ENCODE measurements at places on chromosomes 3 and 15.

DNA sequence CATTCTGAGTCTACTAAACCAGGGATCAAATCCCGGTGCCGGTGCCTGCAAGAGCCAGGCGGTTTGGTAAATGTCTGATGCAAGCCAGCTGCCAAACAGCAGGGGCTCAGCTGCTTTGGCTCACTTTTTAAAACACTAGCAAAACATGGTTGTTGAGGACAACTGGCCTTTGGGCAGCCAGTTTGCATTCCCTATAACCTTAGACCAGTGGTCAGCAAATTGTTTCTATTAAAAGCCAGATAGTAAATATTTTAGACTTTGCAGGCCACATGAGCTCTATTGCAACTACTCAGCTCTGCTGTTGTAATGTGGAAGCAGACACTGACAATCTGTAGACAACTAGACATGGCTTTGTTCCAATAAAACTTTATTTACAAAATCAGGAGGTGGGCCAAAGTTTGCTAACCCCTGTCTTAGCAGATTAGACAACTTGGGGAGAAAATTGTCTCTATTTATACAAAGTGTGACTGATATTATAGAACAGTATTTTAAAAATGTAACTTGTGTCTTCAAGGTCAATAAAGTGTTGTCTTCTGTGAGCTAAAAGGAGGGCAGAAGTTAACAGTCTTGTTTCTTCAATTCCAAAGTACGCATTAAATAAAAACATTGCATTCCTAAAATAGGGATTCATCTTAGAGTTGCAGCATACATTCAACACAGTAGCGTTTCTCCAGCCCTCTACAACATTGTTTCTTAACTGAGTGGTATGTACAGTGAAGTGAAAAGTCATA lies 67.6 kb downstream of the SSUH2 start:
- H3K4me1 ChIP-seq = no peaks in the 10 kb centered on the region
- no peak for DNase-seq
- H3K4me3 ChIP-seq = no peak overlapping the region
- no peaks in the 10 kb centered on the region for H3K36me3 ChIP-seq

GRCh38 chr3:151403246-151403645 lies 18.7 kb upstream of the P2RY12 start:
- DNase-seq = no peak
- H3K27me3 ChIP-seq = no peaks in the 10 kb centered on the region

DNA sequence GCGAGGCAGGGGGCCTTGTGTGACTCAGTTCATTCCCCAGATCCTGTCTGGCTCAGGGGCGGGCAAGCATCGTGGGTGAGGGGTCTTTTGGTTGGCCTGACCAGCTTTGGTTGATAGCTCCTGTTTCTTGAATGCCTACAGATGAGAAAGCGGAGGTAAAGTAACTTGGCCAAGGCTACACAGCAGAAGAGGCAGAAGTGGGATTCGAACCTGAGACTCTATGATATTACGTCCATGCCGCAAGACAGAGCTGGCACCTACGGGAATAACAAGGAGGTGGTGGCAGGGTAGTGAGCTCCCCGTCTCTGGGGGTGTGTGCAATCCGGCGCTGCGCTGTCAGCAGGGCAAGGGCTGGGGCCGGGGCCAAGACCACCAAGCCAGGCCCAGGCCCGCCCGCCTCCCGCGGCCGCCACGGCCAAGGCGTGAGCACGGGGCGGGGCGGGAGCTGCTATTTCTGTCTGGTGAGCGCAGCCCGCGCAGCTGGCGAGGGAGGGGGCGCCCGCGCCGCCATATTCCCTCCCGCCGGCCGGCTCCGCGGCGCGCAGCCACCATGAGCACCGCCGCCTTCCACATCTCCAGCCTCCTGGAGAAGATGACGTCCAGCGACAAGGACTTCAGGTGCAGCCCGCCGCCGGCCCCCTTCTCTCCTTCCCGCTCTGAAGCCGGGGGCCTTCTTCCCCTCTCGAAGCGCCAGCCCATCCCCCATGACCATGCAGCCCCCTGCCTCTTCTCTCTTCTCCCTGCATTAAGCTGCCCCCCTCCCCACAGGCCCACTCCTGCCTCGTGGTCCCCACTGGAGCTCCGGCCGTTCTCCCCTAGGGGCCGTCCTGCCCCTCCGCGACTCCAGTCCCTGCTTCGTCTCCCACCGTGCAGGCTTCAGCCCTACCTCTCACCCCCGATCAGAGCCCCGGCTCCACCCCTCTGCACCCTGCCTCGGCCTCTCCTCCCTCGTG lies at the start of gene CAND2:
CAND2 (plus strand) TSS at position 510 of the 953 bp plus-strand sequence; CDS start at position 551, 41 bp downstream.
- no peaks in the 10 kb centered on the region for H3K36me3 ChIP-seq
- H3K27me3 ChIP-seq = no peaks in the 10 kb centered on the region
- peak; percentile 52 for DNase-seq
- peaks cover 8% of the 10 kb centered on the region for H3K4me1 ChIP-seq

DNA sequence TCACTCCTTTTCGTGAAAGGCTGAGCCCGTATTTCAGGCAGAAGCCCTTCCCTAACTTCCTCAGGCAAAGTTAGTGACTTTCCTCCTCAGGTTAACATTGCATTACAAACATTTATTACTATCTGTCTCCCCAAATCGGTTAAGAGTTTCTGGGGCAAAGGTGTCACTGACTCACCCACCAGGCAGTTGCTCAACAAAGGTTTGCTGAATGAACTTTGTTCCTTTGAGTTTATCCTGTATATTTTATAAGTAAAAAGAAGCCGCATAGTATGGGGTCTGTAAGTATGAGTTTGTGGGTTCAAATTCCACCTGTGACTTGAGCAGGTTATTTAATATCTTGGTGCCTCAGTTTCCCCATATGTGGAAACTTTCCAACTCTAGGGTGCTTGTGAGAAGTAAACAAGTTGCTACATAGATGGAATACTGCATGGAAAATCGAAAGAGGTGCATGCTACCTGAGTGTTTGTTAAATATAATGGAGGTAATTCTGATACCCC lies 177.7 kb downstream of the THRB start:
- no peak overlapping the region for H3K27ac ChIP-seq
- no peaks in the 10 kb centered on the region for H3K36me3 ChIP-seq
- no peak overlapping the region for H3K4me3 ChIP-seq
- DNase-seq = no peak
- no peaks in the 10 kb centered on the region for H3K4me1 ChIP-seq

GRCh38 chr3:115825046-115825445 lies 201.7 kb downstream of the GAP43 start:
- H3K27ac ChIP-seq = no peak overlapping the region
- H3K27me3 ChIP-seq = peaks cover 18% of the 10 kb centered on the region
- no peak overlapping the region for H3K4me3 ChIP-seq
- no peak for DNase-seq
- no peaks in the 10 kb centered on the region for H3K36me3 ChIP-seq

DNA sequence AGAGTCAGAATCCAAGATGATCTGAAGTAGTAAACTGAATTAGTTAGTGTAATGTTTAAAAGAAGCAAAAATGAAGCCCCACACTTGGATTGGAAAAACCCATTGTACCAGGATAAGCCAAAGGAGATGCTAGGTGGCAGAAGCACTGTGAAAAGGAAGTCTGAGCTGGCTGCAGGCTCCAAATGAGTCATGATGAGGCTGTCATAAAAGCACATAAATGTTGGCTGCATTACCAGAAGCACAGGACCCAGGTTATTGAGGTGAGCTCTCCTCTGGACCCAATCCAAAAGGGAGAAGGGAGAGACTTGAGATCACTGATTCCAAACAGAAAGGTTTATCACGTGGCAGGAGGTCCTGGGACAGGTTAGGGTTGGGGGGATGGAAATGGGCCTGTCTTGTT lies 3.2 kb upstream of the ACAN start:
- no peak overlapping the region for H3K27ac ChIP-seq
- no peak overlapping the region for H3K4me3 ChIP-seq
- DNase-seq = no peak
- peaks cover 85% of the 10 kb centered on the region for H3K27me3 ChIP-seq
- H3K4me1 ChIP-seq = peaks cover 17% of the 10 kb centered on the region
- H3K36me3 ChIP-seq = no peaks in the 10 kb centered on the region

- DNase-seq = peak; percentile 61
- peak overlapping the region; percentile 43 for H3K27ac ChIP-seq
- no peak overlapping the region for H3K4me3 ChIP-seq
- no peaks in the 10 kb centered on the region for H3K36me3 ChIP-seq
- peaks cover 6% of the 10 kb centered on the region for H3K27me3 ChIP-seq
- peaks cover 7% of the 10 kb centered on the region for H3K4me1 ChIP-seq
These were observed 258.5 kb downstream of the PDCD6IP start for GRCh38 chr3:34056951-34057390.

GRCh38 chr15:48451736-48452135 lies 120.5 kb downstream of the DUT start:
- H3K27ac ChIP-seq = no peak overlapping the region
- no peaks in the 10 kb centered on the region for H3K4me1 ChIP-seq
- H3K27me3 ChIP-seq = peaks cover 6% of the 10 kb centered on the region
- H3K36me3 ChIP-seq = no peaks in the 10 kb centered on the region

GRCh38 chr3:54188176-54188791 lies 65.9 kb downstream of the CACNA2D3 start:
- no peaks in the 10 kb centered on the region for H3K36me3 ChIP-seq
- no peaks in the 10 kb centered on the region for H3K4me1 ChIP-seq

DNA sequence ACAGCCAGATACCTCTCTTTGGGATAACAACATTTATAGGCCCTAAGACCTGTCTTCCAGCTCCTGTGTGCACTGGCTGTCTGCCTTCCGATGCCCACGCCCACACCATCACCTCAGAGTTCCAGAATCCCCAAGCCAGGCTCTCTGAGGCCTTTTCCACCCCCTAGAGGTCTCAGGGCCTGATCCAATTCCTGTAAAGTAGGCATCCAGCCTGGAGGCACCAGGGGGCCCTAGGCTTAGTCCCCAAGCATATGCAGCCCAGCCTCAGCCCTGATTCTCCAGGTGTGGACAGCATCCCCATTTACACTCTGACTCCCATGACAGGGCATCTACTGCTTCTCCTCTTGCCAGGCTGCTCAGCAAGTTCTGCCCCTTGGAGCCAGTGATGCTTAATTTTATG lies 72.7 kb upstream of the CORO2B start:
- no peaks in the 10 kb centered on the region for H3K36me3 ChIP-seq
- no peak overlapping the region for H3K27ac ChIP-seq
- H3K27me3 ChIP-seq = peaks cover 31% of the 10 kb centered on the region
- no peak for DNase-seq
- H3K4me3 ChIP-seq = no peak overlapping the region
- peaks cover 11% of the 10 kb centered on the region for H3K4me1 ChIP-seq

GRCh38 chr3:11548721-11549131 lies 95.0 kb downstream of the VGLL4 start:
- no peaks in the 10 kb centered on the region for H3K36me3 ChIP-seq
- no peak for DNase-seq
- peaks cover 11% of the 10 kb centered on the region for H3K4me1 ChIP-seq
- no peak overlapping the region for H3K4me3 ChIP-seq
- H3K27me3 ChIP-seq = no peaks in the 10 kb centered on the region

Data from activated T-cell treated with anti-CD3 and anti-CD28 coated beads, Interleukin-2, amount 50 U/mL, for 72 hours (primary cell).